ENCODE measurements at places on chromosomes 1 and 21.

GRCh38 chr1:75632350-75632949, 21.5 kb upstream of the SLC44A5 start:
- DNase-seq: no peak

- DNase-seq: no peak
Observed at GRCh38 chr1:38094711-38095290, 48.2 kb upstream of the POU3F1 start.

DNA sequence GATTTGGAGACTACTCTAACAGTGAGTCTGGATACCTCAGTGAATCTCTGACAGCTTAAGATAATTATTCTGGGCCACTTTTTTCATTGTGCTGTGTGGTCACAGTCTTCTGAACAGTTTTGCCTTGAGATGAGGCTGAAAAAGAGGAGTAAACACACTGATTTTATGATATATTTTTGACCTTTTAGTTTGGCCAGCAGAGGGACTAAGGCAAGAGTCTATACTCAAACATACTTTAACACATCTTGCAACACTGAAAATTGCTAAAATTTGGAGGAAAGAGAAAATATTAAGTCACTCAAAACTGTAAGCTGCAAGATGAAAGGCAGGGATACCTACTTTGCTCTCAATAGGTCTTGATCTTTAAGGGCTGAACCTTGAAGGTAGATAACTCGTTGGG, 182.7 kb downstream of the KCNT2 start:
- no peak for DNase-seq

DNA sequence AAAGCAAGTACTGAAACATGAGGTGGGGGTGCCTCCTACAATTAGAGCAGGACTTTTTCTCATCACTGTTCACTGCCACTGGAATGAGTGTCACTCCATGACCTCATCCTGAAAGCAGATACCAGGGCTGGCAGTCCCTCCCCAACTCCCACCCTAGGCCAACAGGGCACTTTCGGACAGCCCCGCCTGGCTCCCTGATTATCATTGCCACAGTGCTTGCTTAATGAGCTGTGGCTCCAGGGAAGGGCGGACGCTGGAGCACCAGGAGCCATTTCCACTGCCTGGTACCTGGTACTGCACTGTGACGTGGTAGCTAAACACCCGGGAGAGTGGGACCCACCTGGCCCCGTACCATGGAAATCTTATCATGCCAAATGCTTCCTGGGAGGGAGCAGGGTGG, 22.3 kb downstream of the SLC9A1 start:
- no peak for DNase-seq

- no peak for DNase-seq
Observed at GRCh38 chr1:12477936-12478611, 139.9 kb downstream of the DHRS3 start.

GRCh38 chr1:31764312-31765040, at the start of gene ADGRB2:
ADGRB2 (minus strand) TSS chr1:31764340; CDS start chr1:31757221, 7,119 bp downstream.
- DNase-seq: peak; percentile 21

DNA sequence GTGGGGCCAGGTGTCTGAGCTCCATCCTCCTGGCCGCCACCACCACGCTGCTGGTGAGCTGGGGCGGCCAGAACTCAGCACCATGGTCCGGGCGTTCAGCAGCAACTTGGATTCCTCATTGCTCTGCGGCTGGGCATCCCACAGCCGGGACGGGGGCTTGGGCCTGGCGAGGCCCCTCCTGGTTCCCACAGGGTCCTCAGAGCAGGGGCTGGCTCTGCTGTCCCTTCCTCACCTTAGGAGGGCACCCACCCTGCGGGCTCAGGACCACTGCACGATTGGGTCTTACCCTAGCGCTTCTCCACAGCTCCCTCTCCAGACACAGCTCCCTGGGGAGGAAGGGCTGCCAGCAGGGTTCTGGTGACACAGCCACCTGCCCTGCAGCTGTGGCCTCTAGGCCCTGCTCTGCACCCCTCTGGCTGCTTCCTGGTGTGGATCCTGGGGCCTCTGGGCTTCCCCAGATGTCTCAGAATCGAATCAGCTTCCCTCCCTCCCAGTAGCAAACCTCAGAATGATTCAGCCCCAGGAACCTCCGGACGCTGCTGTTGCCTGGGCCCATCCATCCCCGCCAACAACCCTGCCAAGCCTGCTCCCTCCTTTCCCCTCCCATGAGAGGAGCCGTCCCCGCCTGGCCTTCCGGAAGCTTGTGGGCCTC, 25.0 kb downstream of the CRYAA start:
- DNase-seq: no peak

Data from stimulated activated CD4-positive, alpha-beta T cell treated with anti-CD3 and anti-CD28 coated beads, Interleukin-4, amount 100 ng/mL, for 1 hour (primary cell).